ENCODE measurements at places on chromosomes 2 and 18. TPM values are rescaled to one million over a fixed set of nuclear protein-coding genes. Genes with fewer than 3 reads are reported as not detected.

- no peak for DNase-seq
Observed at GRCh38 chr2:125634662-125635061, 1021.3 kb upstream of the GYPC start.

DNA sequence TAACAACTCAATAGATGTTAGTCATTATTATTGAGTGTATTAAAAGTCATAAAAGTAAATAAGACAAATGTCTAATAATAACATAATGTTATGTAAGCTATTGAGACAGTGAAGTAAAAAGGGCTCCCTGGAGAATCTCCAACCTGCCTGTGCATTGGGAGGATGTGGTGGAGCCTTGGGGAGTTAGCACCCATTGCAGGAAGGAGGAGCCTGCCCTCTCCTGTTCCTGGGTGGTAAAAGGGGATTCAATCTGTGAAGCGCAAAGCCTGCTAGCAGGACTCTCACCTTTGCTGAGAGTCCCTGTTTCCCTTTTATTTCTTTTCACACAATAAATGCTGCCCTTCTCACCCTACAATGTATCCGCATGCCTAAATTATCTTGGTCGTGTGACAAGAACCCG is 206.1 kb downstream of the RAB3GAP1 start:
- DNase-seq, result no peak

GRCh38 chr2:113157118-113157896 is 16.5 kb upstream of the PSD4 start:
- peak; percentile 32 for DNase-seq

DNA sequence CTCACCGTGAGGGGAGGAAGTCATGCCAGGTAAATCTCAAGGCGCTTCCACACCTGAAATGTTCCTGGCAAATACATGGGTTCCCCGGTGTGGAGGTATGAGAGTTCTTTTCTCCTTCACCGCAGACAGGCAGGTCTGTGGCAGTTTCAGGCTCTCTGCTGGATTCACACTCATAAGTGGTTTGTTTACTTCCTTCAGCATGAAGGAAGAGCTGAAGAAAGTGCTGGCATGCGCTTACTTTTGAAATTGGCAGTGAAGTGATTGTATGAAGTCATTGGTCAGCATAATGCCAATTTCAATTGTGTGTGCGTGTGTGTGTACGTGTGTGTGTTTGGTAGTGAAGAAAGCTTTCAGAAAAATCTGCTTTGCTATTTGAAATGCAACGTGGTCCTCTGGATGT is 43.4 kb downstream of the RNF144A start:
- peak; percentile 78 for DNase-seq

DNA sequence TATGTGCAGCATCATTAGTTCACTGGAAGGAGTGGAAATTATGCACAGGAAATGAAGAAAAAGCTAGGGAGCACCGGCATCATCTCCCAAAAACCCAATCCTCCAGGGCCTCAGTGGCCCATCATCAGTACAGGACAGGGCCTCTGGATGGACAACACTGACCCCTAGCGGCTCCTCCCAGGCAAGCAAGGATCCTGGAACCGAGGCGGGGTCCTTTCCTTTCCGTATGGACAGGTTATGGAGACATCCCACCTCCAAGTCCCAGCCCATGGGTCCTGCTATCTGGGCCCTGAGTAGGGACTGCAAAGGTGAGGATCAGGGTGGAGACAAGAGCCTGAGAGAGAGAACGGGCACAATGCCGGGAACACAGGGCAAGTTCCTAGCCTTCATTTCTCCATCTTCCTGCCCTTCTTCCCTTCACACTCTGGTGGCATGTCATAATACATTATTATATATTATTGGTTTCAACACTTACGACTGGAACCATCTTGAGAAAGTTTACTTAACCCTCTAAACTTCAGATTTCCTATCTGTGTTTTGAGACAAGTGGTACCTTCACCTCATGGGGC is 68.2 kb downstream of the ZNF516 start:
- no peak for DNase-seq

GRCh38 chr2:40606862-40607261 is 155.0 kb upstream of the SLC8A1 start:
- no peak for DNase-seq

DNA sequence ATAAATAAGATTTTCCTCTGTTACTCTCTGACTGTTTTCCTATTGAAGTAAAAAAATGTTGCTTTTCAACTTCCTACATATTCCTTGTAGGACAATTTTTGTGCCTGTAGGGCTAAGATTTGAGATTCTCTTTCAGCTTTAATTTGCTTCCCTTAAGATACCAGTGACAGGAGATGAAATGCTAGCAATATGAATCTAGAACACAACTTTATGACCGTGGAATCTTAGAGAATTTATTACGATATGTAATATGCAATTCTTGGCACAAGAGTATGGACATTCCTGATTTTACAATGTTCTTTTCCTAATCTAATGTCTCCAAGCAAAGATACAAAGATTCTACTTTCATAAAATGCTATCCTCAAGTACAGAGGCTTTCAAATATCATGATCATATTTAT is 180.9 kb downstream of the KCNE4 start:
- no peak for DNase-seq

GRCh38 chr2:191831410-191831994 is 15.4 kb downstream of the CAVIN2 start:
- no peak for DNase-seq

- DNase-seq, result peak; percentile 51
Observed at GRCh38 chr2:176128172-176128981, 1.1 kb upstream of the HOXD8 start.

GRCh38 chr2:98412751-98413458 is 31.8 kb upstream of the INPP4A start:
- DNase-seq, result peak; percentile 26

The GNAL gene
- polyA plus RNA-seq, result 2.4 TPM

The GRHL1 gene
- polyA plus RNA-seq, result 4.0 TPM

The TRIB2 gene
- polyA plus RNA-seq, result 63.3 TPM
